Fibroblast of lung (primary cell): ENCODE measurements at places on chromosomes 2 and 18. TPM values are rescaled to one million over a fixed set of nuclear protein-coding genes. Genes with fewer than 3 reads are reported as not detected.

The LOXHD1 gene
- not detected in 2 replicates for total RNA-seq

GRCh38 chr2:142140434-142140845 is 9.6 kb upstream of the LRP1B start:
- DNase-seq, result no peak
- no peaks in the 10 kb centered on the region for H3K4me1 ChIP-seq
- no peaks in the 10 kb centered on the region for H3K36me3 ChIP-seq
- H3K4me3 ChIP-seq, result no peak overlapping the region
- H3K27me3 ChIP-seq, result no peaks in the 10 kb centered on the region
- H3K27ac ChIP-seq, result no peak overlapping the region

The VWC2L gene
- not detected in 2 replicates for total RNA-seq

The RAB6D gene
- under 0.01 TPM in 1 of 2 replicates, not detected in the other for total RNA-seq

The TMBIM1 gene
- 168 and 235 TPM in 2 replicates for total RNA-seq

GRCh38 chr2:240989451-240990265 is 8.8 kb upstream of the SNED1 start:
- H3K27me3 ChIP-seq, result no peaks in the 10 kb centered on the region
- no peak overlapping the region for H3K4me3 ChIP-seq
- peaks cover 25% of the 10 kb centered on the region for H3K4me1 ChIP-seq
- DNase-seq, result peak; percentile 32
- H3K36me3 ChIP-seq, result no peaks in the 10 kb centered on the region

The RNF152 gene
- total RNA-seq, result 15.2 and 24.4 TPM in 2 replicates
